ENCODE measurements at places on chromosomes 3 and 15. TPM values are rescaled to one million over a fixed set of nuclear protein-coding genes. Genes with fewer than 3 reads are reported as not detected.

DNA sequence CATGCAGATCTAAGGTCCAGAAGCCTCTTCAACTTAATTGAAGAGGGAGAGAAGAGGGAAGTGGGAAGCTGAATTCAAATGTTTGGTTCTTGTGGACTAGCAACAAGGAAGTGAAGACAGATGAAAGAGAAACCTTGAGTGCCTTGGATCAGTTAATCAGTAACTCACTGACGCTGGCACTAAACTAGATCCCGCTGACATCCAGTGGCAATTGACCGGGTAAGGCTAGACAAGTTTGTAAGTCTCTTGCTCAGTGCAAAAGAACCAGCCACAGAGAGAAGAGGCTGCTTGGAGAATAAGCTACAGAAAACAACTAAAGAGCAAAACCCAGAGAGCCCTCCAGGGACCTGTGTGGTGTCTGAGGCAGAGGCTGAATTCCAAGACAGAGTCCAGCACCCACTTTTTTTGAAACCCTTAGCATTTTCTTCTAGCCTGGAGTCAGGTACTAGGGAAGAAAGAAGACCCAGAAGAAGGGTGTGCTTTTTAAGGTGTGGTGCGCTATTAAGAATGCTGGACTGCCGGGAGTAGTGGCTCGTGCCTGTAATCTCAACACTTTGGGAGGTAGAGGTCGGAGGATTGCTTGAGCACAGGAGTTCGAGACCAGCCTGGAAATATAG, 6.9 kb downstream of the PLCH1 start:
- H3K4me3 ChIP-seq: no peak overlapping the region
- peaks cover 13% of the 10 kb centered on the region for H3K4me1 ChIP-seq
- H3K27me3 ChIP-seq: peaks cover 27% of the 10 kb centered on the region
- H3K36me3 ChIP-seq: no peaks in the 10 kb centered on the region
- H3K27ac ChIP-seq: no peak overlapping the region

DNA sequence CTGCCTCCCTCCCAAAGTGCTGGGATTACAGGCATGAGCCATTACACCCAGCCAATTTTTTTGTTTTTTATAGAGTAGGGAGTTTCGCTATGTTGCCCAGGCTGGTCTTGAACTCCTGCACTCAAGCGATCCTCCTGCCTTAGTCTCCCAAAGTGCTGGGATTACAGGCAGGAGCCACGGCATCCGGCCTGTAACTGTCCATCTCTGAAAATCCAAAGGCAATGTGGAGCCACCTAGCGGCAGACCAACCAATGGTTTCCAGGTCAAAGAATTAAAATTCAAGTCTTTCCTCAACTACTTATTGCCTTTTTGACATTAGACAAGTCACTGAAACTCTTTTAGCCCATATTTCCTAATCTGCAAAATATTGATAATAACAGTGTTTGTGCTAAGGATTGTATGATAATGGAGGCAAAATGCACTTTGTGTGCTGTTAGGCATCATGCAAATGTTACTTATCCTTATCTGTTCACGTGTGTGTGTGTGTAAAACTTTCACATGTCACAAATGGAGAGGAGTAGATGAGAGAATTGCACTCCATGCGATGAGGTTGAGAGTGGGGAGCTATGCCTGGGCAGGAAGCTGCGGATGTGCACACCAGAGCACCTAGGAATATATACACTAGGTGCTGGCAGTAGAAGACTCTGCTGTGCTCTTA, 48.7 kb downstream of the COL8A1 start:
- H3K36me3 ChIP-seq: no peaks in the 10 kb centered on the region
- H3K27me3 ChIP-seq: peaks cover 8% of the 10 kb centered on the region

GRCh38 chr15:74060251-74060650, 22.1 kb downstream of the GOLGA6A start:
- H3K27me3 ChIP-seq: no peaks in the 10 kb centered on the region
- DNase-seq: no peak
- no peak overlapping the region for H3K4me3 ChIP-seq
- no peaks in the 10 kb centered on the region for H3K4me1 ChIP-seq
- H3K27ac ChIP-seq: no peak overlapping the region

Gene CMC1
- total RNA-seq: 14.2 TPM

Gene EXD1
- not detected for total RNA-seq

Gene PRR23A
- not detected for total RNA-seq

Gene ZNF502
- 5.0 TPM for total RNA-seq
